ENCODE measurements at places on chromosomes 7 and 10.
A peak's percentile ranks its signal among the peaks of the same experiment; 100 is the strongest.

- H3K36me3 ChIP-seq, result no peaks in the 10 kb centered on the region
- H3K27me3 ChIP-seq, result no peaks in the 10 kb centered on the region
- DNase-seq, result no peak
- H3K4me3 ChIP-seq, result no peak overlapping the region
Measured at GRCh38 chr10:106722524-106722923, 442.0 kb downstream of the SORCS1 start.

GRCh38 chr10:69223028-69223342, 2.9 kb downstream of the HKDC1 start:
- H3K4me1 ChIP-seq, result peaks cover 11% of the 10 kb centered on the region
- H3K36me3 ChIP-seq, result no peaks in the 10 kb centered on the region

- H3K4me1 ChIP-seq, result no peaks in the 10 kb centered on the region
- no peak for DNase-seq
- no peak overlapping the region for H3K27ac ChIP-seq
- no peak overlapping the region for H3K4me3 ChIP-seq
- no peaks in the 10 kb centered on the region for H3K36me3 ChIP-seq
Measured at GRCh38 chr10:130045801-130046321, 64.8 kb downstream of the C10orf143 start.

DNA sequence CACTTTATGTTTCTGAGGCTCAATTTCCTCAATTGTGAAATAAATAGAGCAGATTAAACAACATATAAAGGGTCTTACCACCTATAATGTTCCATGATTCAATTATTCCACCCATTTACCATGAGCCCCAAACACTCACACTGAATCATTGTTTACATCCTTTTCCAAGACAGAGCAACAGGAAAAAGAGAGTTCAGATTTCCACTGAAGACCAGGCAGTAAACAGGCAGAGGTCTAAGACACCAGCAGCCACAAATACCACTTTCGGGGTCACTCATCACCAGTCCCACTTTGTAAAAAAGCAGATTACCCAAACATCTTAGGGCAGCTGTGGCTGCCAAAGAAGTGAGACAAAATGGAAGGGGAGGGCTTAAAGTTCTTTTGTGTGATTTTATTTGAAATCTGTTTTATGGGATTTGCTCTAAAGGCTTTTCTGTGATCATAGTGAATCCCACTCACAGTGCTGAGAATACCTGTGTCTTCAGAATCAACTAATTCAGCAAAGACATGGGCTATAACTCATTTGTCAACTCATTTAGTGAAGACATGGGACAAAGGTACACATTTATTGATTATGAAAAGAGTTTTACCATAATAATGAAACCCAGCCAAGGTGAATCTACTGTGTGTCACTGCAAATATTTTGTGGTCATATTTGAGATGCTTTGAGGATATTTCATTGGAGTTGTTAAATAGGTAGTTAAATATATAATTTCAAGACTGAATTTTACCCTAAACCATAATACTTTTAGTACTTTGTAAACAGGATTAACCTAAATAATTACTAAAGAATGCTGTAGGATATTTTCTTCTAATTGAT, 24.8 kb upstream of the DLD start:
- no peak for DNase-seq
- no peaks in the 10 kb centered on the region for H3K4me1 ChIP-seq
- H3K27ac ChIP-seq, result no peak overlapping the region
- H3K4me3 ChIP-seq, result no peak overlapping the region

DNA sequence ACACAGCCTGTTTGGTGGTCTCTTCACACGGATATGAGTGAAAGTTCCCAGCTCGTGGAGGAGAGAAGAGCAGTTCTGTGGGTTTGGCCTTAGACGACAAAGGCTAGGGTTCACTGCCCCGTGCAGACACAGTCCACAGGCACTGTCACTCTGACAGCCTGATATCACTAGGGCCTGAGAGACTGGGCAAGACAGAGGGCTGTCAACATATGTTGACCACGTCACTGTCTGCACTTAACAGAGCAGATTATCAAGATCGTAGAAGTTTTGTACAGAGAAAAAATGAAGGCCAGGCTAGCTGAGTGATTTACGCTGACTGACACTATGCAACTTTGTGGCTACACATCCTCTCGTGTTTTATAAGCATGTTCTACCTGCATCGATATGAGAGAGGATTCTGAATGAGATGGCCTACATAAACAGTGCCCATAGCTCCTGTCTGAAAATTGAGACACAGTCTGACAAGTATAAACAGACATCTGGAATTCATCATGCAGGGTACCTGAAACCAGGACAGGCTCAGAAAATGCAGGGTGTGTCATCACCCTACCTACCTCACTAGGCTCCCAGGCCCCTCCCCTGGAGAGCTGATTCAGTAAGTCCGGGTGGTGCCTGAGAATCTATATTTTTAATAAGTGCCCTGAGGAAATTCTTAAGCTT, 120.0 kb downstream of the SGMS1 start:
- H3K27ac ChIP-seq, result no peak overlapping the region
- H3K36me3 ChIP-seq, result no peaks in the 10 kb centered on the region
- no peak overlapping the region for H3K4me3 ChIP-seq
- DNase-seq, result no peak
- peaks cover 28% of the 10 kb centered on the region for H3K4me1 ChIP-seq

GRCh38 chr10:117550599-117551329, 8.2 kb downstream of the EMX2 start:
- no peak overlapping the region for H3K27ac ChIP-seq
- peaks cover 14% of the 10 kb centered on the region for H3K4me1 ChIP-seq
- H3K27me3 ChIP-seq, result peaks cover 74% of the 10 kb centered on the region
- no peak for DNase-seq

DNA sequence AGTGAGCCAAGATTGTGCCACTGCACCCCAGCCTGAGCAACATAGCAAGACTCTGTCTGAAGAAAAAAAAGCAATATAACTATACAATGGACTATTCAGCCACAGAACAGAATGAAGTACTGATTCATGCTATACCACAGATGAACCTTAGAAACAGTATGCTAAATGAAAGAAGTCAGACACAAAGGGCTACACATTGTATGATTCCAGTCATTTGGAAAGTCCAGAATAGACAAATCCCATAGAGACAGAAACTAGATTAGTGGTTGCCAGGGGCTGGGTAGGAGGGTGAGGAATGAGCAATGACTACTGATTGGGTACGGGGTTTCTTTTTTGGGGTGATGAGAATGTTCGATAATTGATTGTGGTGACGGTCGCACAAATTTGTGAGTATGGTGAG, 9.6 kb upstream of the CFAP70 start:
- DNase-seq, result no peak
- no peak overlapping the region for H3K27ac ChIP-seq
- peaks cover 4% of the 10 kb centered on the region for H3K4me1 ChIP-seq
- H3K36me3 ChIP-seq, result no peaks in the 10 kb centered on the region
- no peak overlapping the region for H3K4me3 ChIP-seq
- H3K27me3 ChIP-seq, result no peaks in the 10 kb centered on the region

DNA sequence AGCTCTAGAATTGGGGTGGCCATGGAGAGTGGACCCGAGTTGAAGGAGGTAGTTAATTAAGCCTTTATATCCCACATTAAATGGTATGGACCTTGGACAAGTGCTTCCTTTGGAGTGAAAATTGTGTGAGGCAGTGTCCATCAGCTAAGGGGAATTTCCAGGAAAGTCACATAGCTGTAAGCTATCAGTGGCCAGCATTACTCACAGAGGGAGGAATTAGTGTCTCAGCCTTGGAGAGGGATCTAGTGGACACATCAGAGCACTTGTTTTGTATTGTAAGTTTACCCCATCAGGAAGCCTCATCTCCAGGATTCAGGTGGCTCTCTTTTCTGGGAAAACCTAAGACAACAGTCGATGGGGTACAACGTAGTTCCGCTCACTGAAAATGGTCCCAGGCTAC, 416.7 kb downstream of the TFEC start:
- H3K27ac ChIP-seq, result no peak overlapping the region
- no peaks in the 10 kb centered on the region for H3K27me3 ChIP-seq

- peaks cover 26% of the 10 kb centered on the region for H3K36me3 ChIP-seq
- H3K27me3 ChIP-seq, result no peaks in the 10 kb centered on the region
- no peak overlapping the region for H3K4me3 ChIP-seq
- DNase-seq, result no peak
- no peaks in the 10 kb centered on the region for H3K4me1 ChIP-seq
Measured at GRCh38 chr7:130135208-130136205, 65.2 kb downstream of the KLHDC10 start.

- H3K36me3 ChIP-seq, result no peaks in the 10 kb centered on the region
- H3K27me3 ChIP-seq, result no peaks in the 10 kb centered on the region
- peaks cover 11% of the 10 kb centered on the region for H3K4me1 ChIP-seq
Measured at GRCh38 chr7:96837593-96837992, 127.9 kb upstream of the SEM1 start.

DNA sequence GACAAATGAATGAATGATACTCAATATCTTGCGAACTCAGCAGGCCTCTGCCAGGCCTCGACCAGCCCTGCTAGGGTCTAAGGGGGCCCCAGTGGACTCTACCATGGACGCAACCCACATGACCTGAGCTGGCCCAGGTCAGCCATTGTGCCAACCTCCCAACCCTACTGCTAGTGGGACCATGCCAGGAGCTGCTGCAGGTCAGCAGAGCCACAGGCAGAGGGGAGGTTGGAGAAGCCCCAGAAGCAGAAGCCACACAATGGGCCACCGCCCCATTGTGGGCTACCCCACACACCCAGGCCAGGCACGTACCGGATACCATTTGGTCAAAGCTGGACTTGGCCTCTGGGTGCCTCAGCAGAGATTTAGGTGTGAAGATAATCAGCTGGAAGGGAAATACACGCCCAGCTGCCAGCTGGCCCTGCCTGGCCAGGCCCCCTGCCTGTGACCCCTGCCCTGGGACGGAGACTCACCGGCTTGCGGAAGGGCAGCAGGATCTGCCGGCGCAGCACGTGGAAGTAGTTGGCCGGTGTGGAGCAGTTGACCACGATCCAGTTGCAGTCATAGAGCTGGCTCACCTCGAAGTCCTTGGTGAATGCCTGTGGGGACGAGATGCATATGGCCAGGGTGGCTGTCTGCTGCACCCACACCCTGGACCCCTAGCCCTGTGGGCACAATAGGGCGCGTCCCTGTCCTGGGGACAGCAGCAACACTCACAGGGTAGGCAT, 24.5 kb downstream of the OGDHL start:
- H3K27ac ChIP-seq, result no peak overlapping the region
- no peak for DNase-seq
- no peaks in the 10 kb centered on the region for H3K27me3 ChIP-seq
- no peak overlapping the region for H3K4me3 ChIP-seq
- H3K4me1 ChIP-seq, result no peaks in the 10 kb centered on the region

- peaks cover 6% of the 10 kb centered on the region for H3K27me3 ChIP-seq
- no peak overlapping the region for H3K27ac ChIP-seq
- DNase-seq, result no peak
- H3K4me1 ChIP-seq, result peaks cover 31% of the 10 kb centered on the region
Measured at GRCh38 chr10:46301721-46302479, 15.1 kb downstream of the ANTXRL start.

DNA sequence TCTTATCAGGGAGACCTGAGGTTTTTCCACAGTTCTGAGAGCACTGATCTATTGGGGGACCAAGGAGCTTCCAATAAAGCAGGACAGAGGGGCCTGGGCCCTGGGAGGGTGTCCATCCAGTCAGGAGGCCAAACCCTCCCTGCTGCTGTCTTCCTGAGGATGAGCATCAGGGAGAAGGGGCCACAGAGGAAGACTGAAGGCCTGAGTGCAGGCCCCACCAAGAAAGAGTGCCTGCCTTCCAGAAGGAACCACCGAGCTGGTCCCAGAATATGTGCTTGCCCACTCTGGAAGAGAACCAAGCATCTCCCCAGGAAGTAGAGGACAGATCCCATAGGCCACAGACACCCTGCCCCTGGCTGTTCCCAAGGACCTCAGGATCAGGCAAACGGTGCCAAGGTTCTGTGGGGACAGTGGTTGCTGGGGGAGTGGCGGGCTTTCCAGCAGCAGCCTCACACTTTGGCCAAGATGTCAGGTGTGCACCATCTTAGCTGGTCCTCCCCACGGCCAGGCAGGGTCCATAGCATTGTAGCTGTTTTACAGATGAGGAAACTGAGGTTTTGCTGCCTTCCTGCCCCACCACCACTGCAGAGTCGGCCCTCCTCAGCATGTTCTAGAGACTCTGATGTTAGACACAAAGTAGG, 199.4 kb downstream of the GRID1 start:
- no peak overlapping the region for H3K4me3 ChIP-seq
- no peaks in the 10 kb centered on the region for H3K27me3 ChIP-seq
- peaks cover 15% of the 10 kb centered on the region for H3K4me1 ChIP-seq
- DNase-seq, result no peak
- no peaks in the 10 kb centered on the region for H3K36me3 ChIP-seq

- no peaks in the 10 kb centered on the region for H3K27me3 ChIP-seq
- no peak for DNase-seq
- H3K4me1 ChIP-seq, result peaks cover 24% of the 10 kb centered on the region
- H3K27ac ChIP-seq, result no peak overlapping the region
Measured at GRCh38 chr10:35520996-35521395, 84.1 kb upstream of the GJD4 start.

- no peaks in the 10 kb centered on the region for H3K27me3 ChIP-seq
- no peak for DNase-seq
- peaks cover 8% of the 10 kb centered on the region for H3K36me3 ChIP-seq
- no peak overlapping the region for H3K4me3 ChIP-seq
- H3K27ac ChIP-seq, result no peak overlapping the region
- peaks cover 20% of the 10 kb centered on the region for H3K4me1 ChIP-seq
Measured at GRCh38 chr10:86707505-86707904, 39.2 kb downstream of the LDB3 start.

DNA sequence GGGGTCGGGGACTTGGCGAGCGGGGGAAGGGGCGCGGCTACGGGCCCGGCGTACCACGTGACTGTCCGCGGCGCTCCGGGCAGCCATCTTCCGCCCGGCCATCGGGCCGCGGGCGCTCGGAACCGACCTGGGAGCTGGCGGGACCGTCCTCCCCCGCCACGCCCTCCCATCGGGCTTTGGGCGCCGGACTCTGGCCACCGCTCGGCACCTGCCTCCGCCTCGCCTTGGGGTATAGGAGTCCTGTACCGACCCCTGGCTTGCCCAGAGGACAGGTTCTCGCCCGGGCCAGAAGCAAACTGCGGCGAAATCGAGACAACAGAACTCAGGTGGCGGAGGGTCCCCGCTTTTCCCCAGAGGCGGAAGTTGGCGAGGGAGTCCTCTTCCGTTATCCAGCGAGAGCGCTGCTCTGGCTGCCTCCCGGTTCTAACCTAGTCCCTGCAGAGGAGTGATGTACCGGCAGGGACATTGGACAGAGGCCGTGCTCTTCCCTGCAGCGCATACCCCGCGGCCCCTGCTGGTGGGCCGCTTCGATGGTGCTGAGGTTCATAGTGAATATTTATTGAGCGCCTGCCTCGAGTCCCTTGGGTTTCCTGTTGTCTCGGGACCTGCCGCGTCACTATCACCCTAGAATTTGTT, 1.2 kb upstream of the SGMS1 start:
- no peaks in the 10 kb centered on the region for H3K27me3 ChIP-seq
- peak; percentile 82 for DNase-seq
- H3K4me3 ChIP-seq, result peak overlapping the region; percentile 97
- H3K27ac ChIP-seq, result peak overlapping the region; percentile 100
- H3K36me3 ChIP-seq, result no peaks in the 10 kb centered on the region

DNA sequence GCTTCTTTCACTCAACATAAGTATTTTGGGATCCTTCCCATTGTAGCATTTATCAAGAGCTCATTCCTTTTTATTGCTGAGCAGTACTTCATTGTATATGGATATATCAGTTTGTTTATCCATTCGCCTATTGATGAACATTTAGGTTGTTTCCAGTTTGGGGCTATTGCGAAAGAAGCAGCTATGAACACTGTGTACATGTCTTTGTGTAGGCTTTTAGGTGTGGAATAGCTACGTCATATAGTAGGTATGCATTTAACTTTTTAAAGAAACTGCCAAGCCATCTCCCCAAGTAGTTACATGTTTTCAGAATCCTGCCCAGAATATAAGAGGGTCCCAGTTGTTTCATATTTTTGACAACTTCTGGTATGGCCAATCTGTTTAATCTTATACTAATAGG, 468.1 kb downstream of the IPMK start:
- H3K4me3 ChIP-seq, result no peak overlapping the region
- H3K27ac ChIP-seq, result no peak overlapping the region
- H3K27me3 ChIP-seq, result no peaks in the 10 kb centered on the region
- no peak for DNase-seq
- H3K36me3 ChIP-seq, result no peaks in the 10 kb centered on the region
